ENCODE measurements at places on chromosomes 5 and 9.

GRCh38 chr5:173028811-173029327, 27.3 kb upstream of the CREBRF start:
- no peak for DNase-seq

GRCh38 chr5:147961208-147961749, 54.9 kb upstream of the C5orf46 start:
- no peak for DNase-seq

GRCh38 chr9:133463864-133464615, 4.3 kb downstream of the CACFD1 start:
- DNase-seq = no peak

DNA sequence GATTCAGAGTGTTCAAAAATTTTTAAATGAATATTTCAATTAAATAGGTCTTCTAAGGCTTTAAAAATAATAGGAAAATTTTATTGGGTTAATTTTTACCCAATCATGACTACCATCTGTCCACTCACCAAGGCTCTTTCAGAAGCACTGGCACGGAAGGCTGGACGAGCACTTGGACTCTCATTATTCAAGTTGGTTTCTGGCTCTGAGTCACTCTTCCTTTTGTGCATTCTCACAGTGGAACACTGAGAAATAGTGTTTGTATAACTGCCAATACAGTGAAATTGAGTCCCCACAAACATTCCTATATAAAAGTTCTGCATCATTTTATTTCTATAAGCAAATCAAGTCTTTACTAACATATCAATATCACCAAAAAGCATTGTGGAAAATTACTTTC, 1149.0 kb downstream of the EFNA5 start:
- DNase-seq = no peak

- DNase-seq = no peak
Observed at GRCh38 chr5:108797396-108797795, 49.7 kb downstream of the FER start.

DNA sequence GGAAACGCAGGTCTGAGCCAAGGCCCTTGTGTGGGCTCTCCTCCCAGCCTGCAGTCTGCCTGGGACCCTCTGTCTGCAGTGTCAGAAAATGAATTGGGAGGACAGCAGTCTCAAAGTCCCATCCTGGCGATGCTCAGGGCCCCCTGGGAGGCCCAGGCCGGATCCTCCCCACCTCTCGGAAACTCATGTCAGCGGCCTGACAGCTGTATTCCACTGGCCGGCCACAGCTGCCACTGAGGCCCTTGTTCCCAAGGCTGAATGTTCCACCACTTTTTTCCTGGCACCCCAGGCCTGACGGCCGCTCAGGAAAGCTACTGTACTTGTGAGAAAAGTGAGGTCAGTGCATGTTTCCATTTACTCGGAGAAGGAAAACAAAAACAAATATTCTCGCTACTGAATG, 180.0 kb downstream of the FGF18 start:
- DNase-seq = no peak

- DNase-seq = no peak
Observed at GRCh38 chr5:88060194-88060593, 208.5 kb downstream of the TMEM161B start.

- DNase-seq = no peak
Observed at GRCh38 chr9:116405321-116405720, 251.7 kb downstream of the PAPPA start.

DNA sequence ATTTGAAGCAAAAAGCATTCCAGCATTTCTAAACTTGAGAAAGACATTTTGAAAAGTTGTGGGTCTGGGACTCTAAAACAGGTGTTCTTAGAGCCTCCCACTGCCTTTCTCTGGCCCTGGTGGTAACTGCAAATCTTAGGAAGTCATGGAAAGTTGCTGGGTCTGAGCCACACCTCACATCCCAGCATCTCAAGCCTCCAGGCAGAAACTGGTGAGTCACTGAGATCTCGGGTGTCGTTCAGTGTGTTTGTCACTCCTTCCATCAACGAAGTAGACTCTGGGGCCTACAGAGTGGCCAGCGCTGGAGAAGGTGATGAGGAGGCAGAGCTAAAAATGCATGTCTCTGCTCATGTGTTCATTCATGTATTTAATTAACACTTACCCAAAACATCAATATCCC, 59.6 kb upstream of the C5orf58 start:
- no peak for DNase-seq

GRCh38 chr5:138850865-138851435, 24.2 kb downstream of the LRRTM2 start:
- DNase-seq = no peak

- no peak for DNase-seq
Observed at GRCh38 chr5:42689391-42689790, 67.2 kb upstream of the CCDC152 start.

- no peak for DNase-seq
Observed at GRCh38 chr5:158785397-158785796, 314.3 kb downstream of the EBF1 start.

- no peak for DNase-seq
Observed at GRCh38 chr9:15482146-15482545, 28.6 kb downstream of the PSIP1 start.

DNA sequence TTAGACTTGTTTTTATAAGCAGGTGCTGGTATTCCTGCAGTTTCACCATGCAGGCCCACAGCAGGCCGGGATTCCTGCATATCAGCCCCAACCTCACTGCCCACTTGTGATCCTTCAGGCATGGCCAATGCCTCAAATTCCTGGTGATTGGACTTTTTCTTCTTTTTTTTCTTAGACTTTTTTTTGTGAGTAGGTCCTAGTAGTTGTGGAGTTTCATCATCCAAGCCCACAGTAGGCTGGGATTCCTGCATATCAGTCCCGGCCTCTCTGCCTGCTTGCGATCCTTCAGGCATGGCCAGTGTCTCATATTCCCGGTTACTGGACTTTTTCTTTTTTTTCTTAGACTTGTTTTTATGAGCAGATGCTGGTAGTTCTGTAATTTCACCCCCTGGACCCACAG, 4.8 kb downstream of the TTF1 start:
- no peak for DNase-seq

All from activated CD4-positive, CD25-positive, alpha-beta regulatory T cell treated with anti-CD3 and anti-CD28 coated beads, Interleukin-2, amount 50 U/mL, for 16 hours (primary cell).